Activated T-helper 1 cell treated with anti-CD3 and anti-CD28 coated beads, Interleukin-2, amount 50 U/mL, for 16 hours (primary cell): ENCODE measurements at places on chromosomes 1 and 21.

DNA sequence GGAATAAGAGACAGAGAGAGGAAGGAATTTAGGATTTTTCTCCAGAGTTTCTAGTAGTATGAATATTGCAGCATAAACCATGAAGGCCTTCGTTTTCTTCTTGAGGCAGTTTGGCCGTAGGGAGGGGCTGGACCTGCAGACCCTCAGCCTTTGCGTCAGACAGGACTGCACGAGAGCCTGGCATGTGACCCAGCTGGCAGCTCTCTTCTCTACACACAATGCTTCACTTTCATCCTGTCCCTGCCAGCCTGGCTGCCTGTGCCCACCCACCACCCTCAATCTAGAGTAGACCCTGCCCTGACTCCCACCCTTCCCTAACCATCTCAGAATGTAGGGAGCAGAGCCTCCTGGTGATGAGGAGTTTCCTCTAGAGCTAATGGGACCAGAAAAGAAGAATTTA, 1.6 kb downstream of the CA14 start:
- no peak for DNase-seq

DNA sequence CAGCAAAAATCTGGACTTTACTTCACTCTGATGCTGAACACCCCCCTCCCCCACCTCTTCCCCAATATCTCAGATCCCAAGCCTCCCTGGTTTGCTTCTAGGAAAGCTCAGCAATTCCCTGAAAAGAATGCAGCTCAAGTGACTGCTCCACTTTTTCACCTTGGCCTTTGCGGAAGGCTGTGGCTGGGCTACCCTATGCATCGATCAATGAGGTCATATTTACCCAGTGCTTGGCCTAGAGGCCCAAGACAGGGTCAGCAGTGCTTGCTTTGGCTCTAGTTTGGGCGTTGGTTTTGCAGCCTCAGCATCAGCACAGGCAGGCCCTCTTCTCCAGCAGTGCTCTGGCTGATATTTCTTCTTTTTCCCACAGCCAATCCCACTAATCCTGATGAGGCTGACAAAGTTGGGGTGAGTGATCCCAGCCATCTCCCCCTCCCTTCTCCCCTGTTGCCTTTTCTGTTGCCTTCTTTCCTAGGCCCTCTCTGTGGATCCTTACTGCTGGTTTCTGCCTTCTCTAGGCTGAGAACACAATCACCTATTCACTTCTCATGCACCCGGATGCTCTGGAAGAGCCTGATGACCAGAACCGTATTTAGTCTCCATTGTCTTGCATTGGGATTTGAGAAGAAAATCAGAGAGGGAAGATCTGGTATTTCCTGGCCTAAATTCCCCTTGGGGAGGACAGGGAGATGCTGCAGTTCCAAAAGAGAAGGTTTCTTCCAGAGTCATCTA, 14.2 kb downstream of the FCGR2B start:
- DNase-seq: no peak

DNA sequence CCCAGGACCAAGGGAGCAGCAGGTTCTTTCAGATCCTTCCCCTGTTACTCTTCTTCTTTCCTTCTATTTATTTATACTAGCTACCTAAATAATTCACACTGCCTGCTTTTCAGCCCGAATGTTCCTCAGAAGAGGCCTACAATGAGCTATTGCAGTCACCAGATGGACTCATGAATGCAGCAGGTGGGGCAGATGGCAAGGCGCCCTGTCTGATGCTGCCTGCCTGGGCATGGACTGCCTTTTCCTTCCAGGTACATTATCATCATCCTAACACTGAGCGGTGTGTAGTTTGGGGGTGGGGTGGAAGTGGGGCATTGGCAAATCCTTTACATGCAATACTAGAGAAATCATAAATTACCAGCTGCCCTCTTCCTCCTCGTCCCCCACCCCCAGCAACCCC, 17.6 kb downstream of the ESRRG start:
- no peak for DNase-seq

- DNase-seq: no peak
Measured at GRCh38 chr1:221648201-221648600, 93.7 kb downstream of the DUSP10 start.

GRCh38 chr21:33890187-33890586, 25.4 kb downstream of the ATP5PO start:
- no peak for DNase-seq

DNA sequence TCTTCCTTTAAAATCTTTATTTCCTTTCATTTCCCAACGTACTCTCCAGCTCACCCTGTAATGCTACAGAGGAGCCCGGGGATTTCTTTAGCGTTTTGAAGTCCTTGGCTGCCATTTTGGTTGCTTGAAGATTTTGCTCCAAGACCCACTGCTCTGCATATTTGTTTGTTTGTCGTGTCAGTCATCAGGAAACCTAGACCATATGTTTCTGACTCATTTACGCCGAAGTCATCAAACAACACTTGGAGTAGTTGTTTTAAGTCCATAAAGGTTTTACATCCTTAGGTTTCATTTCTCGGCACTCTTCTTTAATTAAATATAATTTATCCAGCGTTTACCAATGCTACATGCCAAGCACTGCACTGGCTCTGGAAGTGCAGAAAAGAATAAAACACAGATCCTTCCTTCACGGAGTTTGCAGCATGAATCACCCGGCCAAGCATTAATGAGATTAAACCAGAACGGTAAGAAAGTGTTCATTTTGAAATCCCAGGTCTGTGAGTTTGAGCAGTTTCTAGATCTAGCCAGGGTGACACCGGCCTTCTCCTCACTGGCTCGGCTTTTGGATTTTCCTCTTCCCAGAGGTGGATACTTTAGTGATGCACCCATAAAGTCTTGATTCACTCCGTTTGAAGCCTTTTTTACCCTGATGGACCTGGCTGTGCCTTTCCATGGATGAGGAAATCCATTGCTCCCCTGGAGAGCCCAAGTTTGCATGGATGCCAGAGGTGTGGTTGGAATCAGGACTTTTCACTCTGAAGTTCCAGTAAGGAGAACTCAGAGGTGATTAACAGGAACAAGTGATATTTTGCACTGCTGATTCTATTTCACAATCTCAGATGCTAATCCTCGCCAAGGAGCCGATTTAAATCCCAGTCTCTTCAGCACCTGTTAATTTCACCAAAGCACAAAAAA, 109.3 kb downstream of the KAZN start:
- DNase-seq: no peak

DNA sequence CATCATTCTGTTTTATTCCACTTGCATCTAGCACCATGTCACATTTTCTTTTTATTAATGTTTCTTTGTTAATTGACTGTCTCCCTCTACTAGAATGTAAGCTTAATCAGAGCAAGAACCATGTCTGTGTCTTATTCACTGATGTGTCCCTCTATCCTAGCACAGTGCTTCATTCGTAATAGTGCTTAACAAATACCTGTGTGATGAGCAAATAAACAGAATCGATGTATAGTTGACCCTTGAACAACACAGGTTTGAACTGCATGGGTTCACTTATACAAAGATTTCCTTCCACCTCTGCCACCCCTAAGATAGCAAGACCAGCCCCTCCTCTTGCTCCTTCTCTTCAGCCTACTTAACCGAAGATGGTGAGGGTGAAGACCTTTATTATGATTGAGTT, 42.9 kb upstream of the MAN1A2 start:
- no peak for DNase-seq

DNA sequence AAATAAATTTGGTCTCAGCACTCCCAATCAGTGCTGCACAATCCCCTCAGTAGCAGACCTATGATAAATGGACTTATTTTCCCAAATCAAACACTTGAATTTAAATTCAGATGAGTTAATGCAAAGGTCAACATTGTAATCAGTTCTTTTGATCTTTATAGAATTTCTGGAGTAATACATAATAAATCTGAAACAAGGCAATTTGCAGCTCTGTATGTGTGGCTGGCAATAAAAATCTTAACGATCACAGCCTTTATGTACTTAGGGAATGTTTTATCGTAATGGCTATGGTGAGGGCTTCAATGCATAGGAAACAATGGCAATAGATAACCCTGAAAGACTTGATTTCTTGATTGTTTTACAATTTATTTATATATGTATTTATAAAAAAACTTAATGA, 91.4 kb downstream of the GPATCH2 start:
- DNase-seq: no peak

DNA sequence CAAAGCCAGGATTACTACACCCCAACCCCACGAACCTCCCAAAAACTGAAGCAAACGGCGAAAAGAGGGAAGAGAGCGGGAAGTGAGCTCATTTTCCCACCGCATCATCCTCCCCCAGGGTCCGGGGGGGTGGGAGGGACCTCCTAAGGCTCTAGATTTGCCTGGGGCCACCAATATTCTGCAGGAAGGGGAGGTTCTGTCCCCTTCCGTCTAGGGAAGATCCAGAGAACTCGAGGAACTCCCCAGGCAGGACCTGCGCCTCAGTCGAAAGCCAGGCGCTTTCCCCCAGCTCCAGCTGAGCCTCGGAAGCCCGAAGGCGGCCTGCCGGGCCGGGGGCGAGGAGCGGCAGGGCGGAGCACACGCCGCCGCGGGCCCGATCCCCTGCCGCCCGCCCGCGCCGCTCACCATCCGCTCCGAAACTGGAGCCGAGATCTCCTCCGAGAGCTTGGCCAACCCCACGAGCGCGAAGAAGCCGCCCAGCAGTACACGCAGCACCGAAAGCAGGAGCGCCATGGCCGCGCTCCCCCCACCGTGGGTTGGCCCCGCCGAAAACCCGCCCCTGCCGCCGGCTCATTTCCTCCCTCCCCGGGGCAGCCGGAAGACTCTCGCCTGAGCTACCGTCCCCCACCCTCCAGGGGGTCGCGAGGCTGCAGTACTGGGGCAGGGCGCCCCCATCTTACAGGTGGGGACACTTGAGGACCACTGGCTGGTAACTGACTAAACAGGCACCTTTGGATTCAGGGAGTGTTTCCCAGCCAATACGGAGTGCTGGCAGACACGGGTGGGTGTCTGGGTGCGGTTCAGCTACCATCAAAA, at the start of gene TMEM35B:
Gene TMEM35B (minus strand): TSS at position 555 of the 816 bp plus-strand sequence. CDS start 42 bp downstream, at position 513.
- peak; percentile 72 for DNase-seq

DNA sequence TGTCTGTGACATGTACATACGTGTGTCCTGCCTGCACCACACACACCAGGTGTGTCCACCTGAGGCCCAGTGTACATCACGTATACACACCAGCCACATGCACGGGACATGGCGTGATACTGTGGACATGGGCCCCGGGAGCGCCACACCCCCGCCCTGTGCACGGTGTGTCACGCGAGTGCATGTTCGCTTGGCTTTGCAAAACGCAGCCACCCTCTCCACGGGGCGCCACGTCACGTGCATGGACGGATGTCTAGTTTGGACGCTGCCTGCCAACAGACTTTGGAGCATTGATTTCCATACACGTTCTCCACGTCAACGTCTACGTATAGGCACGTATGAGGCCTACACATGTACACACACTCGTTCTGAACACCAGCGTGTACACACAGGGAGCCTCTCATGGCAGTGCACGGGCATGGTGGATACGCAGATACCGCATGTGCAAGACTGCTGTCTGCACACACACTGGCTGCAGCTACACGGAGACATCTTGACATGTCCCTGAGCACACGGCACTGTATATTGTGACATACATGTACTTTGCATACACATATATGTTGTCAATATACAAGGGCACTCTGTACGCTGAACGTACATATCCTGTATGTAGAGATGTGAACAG, 2.7 kb downstream of the TMEM240 start:
- DNase-seq: no peak

DNA sequence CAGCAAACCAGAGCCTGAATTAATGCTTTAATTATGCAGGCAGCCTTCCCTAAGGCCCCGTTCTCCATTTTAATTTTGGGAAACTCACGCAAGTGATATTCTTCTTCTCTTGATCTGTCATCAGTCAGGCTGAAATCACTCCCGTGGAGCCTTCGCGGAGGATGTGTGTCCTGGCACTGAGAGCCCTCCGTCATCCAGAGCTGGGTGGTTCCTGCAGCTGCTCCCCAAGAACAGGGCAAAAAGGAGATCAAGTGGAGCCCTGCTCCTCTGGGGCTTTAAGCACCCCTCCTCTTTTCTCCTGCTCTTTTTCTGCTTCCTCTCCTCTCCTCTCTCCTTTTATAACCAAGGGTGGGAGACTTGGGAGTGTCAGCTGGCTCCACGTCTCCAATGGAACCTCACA, 133.2 kb upstream of the CACNA1E start:
- DNase-seq: no peak

DNA sequence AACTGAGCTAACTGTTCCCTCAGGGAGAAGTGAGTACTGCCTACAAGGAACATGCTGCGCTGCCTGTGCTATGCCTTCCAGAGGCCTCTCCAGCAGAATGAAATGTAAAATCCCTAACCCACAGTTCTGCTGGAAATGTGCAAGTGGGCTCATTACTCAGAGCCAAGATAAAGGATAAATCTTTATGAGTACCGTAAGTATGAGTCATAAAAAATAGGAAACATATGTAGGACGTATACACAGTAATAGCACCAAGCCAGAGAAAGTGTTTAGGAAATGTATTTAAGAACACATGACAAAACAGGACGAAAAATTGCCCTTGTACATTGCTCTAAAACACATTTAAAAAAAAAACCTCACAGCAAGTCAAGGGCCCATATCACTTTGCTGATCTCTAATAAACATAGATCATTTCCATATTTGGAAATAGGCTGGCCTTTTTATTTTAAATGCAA, 104.6 kb downstream of the TGFBR3 start:
- no peak for DNase-seq

DNA sequence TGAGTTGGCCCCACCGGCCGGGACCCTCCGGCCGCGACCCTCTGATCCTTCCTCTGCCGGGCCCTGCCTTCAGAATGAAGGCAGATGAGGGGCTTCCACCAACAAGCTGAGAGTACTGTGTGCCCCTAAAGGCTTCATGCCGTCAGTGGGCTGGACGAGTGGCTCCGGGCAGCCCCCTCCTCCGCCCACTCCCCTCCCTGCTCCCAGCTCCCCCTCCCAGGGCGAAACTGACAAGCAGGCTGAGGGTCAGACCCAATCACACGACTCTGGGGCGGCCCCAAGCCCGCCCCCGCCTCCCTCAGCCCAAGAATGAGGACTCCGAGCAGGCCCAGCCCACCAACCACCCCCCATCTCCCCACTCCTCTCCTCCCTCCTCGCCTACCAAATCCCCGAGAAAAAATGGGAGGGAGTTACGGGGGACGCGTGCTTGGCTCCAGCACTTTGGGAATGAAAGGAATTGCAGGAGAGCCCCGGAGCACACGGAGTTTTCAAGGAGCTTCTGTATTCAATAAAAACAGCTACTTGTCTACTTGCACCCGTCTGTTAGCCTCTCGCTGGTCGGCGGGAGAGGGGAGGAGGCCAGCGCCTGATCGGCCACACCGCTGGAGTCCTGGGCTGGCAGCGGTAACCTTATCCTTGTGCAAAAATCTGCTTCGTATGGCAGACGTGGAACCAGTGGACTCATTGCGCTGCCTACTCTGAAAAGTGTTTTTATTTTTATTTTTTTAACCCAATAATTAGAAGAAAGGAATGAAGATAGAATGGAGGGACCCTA, at the start of gene COL11A1:
Gene COL11A1 (minus strand): TSS at position 147 of the 775 bp plus-strand sequence. CDS start 344 bp downstream, outside the sequence.
- no peak for DNase-seq

GRCh38 chr1:5250336-5250735, 595.9 kb downstream of the AJAP1 start:
- no peak for DNase-seq

DNA sequence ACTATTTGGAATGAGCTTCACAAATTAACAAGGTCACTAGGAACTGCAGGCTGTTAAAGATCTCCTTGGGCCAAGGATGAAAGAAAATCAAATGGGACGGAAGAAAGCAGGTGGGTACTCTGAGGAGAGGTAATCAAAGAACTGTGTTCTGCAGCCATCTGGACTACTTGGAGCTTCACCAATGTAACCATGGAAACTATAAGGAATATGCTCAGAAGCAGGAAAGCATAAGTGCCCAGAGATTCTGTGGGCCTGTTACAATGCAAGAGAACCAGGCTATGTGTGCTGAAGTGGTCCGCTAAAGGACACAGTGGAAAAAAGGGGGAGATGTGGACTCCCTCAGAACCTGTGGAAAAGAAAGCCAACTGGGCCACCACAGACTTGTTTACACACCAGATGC, 238.5 kb downstream of the PTGER3 start:
- no peak for DNase-seq

- no peak for DNase-seq
Measured at GRCh38 chr1:56050911-56051310, 528.5 kb downstream of the PLPP3 start.
